ENCODE measurements at places on chromosomes 12 and 14. TPM values are rescaled to one million over a fixed set of nuclear protein-coding genes. Genes with fewer than 3 reads are reported as not detected.

OR4E2 gene
- not detected for total RNA-seq

C12orf54 gene
- not detected for total RNA-seq

GRCh38 chr14:64114166-64114565 lies 180.0 kb downstream of the ESR2 start:
- DNase-seq = no peak

- DNase-seq = no peak
Observed at GRCh38 chr14:105307052-105307727, 6.4 kb upstream of the BRF1 start.

DNA sequence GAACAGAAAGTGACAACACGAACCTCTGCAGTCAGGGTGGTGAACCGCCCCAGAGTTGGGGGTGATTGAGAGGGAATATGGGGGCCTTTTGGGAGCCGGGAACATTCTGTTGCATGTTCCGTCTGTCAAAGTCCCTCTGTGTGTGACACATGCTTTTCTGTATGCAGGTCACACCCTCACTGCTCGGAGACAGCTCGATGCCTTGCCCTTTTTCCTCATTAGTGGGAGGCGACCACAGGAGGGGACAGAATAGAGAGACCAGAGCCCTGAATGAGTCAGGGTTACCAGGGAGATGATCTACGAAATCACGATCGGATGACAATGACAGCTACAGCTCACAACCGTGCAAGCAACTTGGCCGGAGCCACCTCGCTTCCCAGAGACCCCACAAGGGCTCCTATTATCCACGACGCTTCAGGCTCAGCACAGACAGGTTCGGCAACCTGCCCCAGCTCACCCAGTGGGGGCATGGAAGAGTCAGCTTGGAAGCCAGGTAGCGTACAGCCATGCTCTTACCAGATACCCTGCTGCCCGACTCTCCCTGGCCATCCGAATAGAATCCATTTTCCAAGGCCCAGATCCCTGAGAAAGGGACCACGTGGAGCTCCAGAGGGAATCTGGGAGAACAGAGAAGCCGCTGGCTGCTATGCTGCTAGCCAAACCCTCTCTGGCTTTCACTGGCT lies 38.8 kb downstream of the TESC start:
- peak; percentile 13 for DNase-seq

DNA sequence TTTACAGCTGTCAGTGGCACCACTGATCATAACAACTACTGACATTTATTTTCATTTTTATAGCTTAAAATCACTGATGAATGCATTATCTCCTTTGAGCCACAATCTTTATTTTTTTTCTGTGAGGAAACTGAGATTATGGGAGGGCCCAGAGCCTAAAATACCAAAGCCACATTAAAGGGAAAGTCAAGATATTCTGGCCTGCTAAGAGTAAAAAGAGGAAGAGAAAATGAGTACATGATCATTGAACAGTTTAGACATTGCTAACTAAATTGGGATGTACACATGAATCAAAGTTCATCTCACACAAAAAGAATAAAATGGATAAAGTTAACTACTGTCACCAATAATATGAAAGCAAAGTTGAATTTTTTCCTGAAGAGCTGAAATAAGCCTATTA lies 170.5 kb upstream of the GARIN2 start:
- DNase-seq = no peak

- DNase-seq = no peak
Observed at GRCh38 chr14:75539561-75540478, 17.6 kb downstream of the BATF start.

DNA sequence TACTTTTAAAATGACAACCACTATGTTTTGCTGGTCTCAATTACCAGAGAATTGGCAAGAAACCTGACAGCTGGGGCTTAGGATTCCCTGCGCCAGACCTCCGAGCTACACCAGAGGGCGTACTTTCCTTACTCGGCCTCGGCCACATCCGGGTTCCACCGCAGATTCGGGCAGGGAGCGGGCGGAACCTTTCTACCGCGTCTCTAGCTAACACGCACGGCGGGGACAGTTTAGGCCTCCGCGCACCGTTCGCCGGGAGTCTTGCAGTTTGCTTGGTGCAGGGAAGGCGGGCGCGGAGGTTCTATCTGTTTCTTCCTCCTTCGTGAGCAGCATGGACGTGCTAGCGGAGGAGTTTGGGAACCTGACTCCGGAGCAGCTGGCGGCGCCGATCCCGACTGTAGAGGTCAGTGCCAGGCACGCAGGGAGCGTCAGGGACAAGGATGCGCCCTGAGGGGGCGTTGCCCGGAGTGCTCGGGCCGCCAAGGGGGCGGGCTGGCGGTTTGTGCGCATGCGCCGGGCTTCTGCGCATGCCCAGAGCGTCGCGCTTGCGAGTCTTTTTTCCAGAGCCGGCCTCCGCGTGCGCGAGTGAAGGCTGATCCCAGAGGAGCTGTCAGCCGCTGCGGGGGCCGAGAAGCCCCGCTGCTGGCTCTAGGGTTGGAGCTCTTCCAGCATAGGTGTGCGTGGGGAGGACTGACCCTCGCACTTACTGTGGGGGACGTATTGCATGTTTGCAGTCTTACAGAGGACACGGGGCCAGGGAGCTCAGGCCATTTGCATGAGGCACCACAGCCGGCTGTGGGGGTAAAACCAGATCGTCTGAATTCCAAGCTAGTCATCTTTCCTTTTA lies at the start of gene POLR3B:
Gene POLR3B (plus strand): TSS at position 200 of the 847 bp plus-strand sequence. CDS start 132 bp downstream, at position 332.
- peak; percentile 91 for DNase-seq

DNA sequence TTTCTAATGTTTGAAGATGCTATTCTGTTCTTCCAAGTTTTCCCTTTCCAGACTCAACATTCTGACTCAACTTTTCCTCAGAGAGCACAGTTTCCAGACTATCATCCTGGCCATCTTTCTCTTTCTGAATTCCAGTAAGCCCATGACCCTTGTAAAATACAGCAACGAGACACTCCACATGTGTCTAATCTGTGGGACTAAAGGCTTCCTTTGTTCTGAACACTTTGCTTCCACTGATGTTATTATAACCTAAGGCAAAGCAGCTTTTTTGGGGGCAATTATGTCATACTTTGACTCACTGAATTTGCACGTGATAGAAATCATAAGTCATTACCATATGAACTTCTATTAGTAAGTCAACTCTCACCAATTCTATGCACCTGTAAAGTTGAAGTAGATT lies 6.3 kb upstream of the ART4 start:
- peak; percentile 83 for DNase-seq
